Stimulated activated naive CD4-positive, alpha-beta T cell (primary cell): ENCODE measurements at places on chromosomes 6 and 20.

- DNase-seq = no peak
Measured at GRCh38 chr20:45340236-45340847, 7.9 kb downstream of the SDC4 start.

DNA sequence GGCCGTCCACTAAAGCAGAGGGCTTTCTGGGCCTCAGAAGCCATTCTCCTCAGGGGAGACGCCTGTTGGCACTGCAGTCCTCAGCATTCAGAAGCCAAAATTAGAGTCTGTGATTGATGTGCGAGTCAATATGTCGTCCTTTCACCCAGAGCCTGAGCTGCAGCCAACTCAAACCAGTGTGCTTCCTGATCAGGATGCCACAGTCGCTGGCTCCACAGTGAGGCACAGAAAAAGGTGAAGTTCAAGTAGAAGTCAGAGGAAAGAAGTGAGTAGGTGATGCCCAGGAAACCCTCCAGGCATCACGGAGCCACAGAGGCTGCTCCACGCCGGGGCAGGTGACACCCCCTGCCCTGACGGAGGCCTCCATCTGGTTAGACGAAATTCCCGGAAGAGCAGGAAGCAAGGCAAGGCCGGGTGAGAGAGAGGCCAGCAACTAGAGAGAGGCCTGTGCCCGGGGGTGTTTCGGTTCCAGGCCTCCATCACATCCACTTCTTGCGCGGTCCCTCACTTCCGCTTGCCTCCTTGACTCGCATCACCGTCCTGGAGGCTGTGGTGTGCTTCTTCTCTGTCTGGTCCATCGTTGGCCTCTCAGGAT is 177.7 kb upstream of the SNX9 start:
- no peak for DNase-seq

DNA sequence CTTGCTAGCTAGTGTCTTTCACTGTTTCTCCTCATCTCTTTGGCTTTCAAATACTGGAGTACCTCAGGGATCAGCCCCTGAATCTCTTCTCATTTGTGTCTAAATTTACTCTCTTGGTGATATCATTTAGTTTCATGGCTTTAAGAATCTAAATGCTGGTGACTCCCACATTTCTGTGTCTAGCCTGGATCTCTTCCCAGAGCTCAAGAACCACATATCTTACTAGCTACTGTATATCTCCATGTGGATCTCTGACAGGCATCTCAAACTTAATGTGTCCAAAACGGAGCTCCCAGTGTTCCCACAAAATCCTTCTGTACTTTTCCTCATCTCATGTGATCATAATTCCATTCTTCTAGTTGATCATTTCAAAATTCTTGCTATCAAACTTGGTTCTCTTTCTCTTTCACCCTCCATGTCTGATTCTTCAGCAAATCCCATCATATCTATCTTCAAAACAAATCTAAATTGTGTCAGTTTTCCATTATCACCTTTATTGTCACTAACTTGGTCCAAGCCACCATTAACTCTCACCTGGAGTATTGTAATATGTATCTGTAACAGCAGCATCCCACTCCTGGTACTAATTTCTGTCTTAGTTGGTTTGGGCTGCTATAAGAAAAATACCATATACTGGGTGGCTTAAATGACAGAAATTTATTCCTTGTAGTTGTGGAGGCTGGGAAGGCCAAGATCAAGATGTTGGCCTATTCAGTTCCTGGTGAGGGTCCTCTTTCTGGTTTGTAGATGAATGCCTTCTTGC is 45.9 kb downstream of the CCDC170 start:
- DNase-seq = no peak

- no peak for DNase-seq
Measured at GRCh38 chr6:79494841-79495240, 42.4 kb downstream of the LCA5 start.

GRCh38 chr20:38799203-38799602 is 6.3 kb upstream of the PPP1R16B start:
- no peak for DNase-seq

GRCh38 chr6:109766167-109766566 is 75.1 kb downstream of the FIG4 start:
- no peak for DNase-seq

- no peak for DNase-seq
Measured at GRCh38 chr6:56230976-56231566, 16.3 kb downstream of the COL21A1 start.

DNA sequence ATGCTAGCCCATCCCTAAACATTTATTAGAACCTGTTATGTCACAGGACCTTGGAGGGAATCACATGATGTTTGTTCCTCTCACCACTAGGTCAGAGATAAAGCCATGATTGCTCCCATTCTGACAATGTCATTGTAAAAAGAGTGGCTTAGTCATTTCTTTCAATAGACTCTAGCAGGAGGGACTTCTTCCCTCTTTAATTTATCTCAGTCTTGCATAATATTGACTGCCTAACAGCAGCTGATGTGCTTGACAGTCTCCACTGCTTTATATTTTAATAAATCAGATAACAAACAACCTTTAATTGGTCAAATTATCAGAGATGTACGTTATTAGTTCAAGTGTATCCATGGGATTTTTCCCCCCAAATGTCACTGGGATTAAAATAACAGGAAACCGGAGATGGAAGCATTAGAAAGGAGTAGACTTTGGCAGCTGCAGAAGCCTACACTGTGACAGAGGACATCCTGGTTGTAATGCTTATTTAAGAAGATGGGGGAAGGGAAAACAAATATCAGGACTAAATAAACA is 39.6 kb downstream of the LAMA4 start:
- DNase-seq = no peak
